ENCODE measurements at places on chromosomes 4 and X.
A peak's percentile ranks its signal among the peaks of the same experiment; 100 is the strongest.

DNA sequence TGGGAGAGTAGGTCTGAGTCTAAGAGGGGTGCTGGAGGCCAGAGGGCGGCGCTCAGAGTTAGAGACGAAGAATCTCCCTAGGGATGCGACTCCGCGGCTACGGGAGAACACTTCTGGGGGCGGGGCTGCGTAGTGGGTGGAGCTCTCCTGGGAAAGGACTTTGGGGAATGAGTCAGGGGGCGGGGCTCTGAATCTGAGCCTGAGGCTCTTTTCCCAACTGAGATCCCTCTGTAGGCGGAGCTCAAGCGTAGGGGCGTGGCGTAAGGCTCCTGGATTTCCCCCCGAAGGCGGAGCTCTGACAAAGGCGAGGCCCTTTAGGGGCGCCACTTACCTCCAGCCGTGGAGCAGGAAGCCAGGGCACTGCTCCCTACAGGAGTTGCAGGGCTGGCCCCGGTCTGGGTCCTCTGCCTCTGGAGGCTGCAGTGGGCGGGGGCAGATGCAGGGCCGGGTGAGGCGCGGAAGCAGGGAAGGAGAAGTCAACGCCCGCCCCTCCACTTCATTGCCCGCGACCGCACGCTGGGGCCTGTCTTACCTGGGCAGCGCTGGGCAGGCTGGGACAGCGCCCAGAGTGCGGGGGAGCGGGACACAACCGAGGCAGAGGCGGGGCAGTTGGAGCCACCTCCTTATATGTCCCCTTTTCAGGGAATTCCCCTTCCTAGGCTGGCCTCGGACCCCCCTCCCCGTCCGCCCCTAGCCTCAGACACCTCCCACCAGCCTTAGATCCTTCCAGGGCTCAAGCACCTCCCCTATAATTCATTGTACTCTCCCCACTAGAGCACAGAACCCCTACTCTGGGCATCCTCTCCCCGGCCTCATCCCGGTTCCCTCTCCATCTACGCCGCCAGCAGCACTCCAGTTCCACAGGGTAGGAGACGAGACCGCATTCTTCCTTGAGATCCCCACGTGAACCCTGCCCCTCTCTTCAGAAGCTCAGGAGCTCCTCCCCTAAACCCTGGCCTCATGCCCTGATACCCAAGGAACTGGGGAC, 1.6 kb downstream of the PRICKLE3 start:
- DNase-seq, result peak; percentile 31

DNA sequence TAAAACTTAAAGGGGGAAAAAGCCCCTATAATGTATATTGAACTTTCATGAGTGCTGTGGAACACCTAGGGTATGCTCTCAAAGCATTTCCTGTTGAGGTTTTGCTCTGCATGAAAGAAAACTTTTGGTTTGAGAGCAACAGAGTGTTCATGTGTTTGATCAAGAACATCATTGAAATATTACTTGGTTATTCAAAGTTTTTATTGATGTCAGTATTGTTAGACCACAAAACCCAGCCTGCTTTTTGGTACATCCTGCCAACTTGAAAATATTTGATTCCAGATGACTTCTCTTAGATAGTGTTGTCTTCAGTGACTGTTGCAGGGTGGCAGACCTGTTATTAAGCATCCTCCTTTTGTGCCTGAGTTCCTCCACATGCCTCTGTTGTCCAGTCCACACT, 68.0 kb downstream of the N4BP2 start:
- no peak for DNase-seq

- DNase-seq, result no peak
Measured at GRCh38 chrX:37912304-37912703, 64.9 kb upstream of the DYNLT3 start.

- DNase-seq, result no peak
Measured at GRCh38 chrX:102067966-102068723, 57.3 kb upstream of the TCEAL2 start.

DNA sequence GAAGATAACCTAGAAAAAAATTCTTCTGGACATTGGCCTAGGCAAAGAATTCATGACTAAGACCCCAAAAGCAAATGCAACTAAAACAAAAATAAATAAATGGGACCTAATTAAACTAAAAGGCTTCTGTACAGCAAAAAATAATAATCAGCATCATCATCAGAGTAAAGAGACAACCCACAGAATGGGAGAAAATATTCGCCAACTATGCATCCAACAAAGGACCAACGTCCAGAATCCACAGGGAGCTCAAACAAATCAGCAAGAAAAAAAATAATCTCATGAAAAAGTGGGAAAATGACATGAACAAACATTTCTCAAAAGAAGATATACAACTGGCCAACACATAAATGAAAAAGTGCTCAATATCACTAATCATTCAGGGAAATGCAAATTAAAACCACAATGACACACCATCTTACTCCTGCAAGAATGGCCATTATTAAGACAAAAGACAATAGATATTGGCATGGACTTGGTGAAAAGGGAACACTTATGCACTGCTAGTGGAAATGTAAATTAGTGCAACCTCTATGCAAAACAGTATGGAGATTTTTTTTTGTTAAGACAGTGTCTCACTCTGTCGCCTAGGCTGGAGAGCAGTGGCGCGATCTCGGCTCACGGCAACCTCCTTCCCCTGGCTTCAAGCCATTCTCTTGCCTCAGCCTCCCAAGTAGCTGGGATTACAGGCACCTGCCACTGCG, 29.9 kb downstream of the ELF2 start:
- DNase-seq, result no peak

- DNase-seq, result no peak
Measured at GRCh38 chr4:159757499-159757898, 654.6 kb downstream of the RAPGEF2 start.

- no peak for DNase-seq
Measured at GRCh38 chrX:63128509-63128908, 222.6 kb downstream of the SPIN4 start.

- DNase-seq, result no peak
Measured at GRCh38 chr4:141131723-141132071, 1.6 kb downstream of the RNF150 start.

GRCh38 chr4:156766846-156767245, 204.8 kb downstream of the PDGFC start:
- no peak for DNase-seq

GRCh38 chrX:136658151-136658550, 10.2 kb downstream of the CD40LG start:
- no peak for DNase-seq

DNA sequence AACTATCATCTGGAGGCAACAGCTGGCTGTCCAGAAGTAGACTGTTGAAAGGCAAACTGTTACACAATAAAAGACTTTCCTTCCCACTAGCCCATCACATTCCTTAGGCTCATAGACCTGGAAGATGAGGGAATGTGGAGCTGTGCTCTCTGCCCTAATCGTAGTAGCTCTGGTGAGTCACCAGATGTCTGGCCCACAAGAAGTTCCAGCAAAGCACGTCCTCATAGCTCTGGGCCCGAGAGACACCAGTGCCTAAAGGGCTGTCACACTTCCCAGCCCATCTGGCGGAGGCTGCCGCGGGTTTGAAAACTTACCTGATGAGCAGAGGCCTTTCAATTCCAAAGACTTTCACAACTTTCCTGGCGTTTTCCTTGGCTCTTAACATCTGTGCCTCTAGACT, 81.7 kb upstream of the STOX2 start:
- DNase-seq, result no peak

- no peak for DNase-seq
Measured at GRCh38 chr4:108834835-108835384, 72.1 kb upstream of the ETNPPL start.

GRCh38 chrX:107805179-107805578, 20.5 kb upstream of the MID2 start:
- DNase-seq, result no peak

DNA sequence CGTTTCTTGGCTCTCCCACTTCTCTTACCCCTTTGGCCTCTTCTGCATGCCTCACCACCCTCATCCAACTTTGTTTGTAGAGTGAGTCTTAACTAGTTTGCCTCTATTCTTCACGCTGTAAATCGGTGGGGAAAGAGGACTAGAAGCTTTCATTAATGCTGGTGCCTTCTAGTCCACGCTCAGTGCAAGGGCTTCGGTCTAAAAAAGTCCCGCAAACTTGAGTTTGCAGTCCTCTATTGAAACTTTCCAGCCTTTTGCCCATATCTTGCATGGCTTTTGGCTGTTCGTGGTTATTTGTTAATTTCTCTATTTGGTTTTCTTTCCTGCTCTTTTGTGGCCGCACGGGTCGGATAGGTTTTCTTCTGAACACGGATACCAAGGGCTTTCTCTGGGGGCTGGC, 868 bp downstream of the DACH2 start:
- DNase-seq, result no peak

DNA sequence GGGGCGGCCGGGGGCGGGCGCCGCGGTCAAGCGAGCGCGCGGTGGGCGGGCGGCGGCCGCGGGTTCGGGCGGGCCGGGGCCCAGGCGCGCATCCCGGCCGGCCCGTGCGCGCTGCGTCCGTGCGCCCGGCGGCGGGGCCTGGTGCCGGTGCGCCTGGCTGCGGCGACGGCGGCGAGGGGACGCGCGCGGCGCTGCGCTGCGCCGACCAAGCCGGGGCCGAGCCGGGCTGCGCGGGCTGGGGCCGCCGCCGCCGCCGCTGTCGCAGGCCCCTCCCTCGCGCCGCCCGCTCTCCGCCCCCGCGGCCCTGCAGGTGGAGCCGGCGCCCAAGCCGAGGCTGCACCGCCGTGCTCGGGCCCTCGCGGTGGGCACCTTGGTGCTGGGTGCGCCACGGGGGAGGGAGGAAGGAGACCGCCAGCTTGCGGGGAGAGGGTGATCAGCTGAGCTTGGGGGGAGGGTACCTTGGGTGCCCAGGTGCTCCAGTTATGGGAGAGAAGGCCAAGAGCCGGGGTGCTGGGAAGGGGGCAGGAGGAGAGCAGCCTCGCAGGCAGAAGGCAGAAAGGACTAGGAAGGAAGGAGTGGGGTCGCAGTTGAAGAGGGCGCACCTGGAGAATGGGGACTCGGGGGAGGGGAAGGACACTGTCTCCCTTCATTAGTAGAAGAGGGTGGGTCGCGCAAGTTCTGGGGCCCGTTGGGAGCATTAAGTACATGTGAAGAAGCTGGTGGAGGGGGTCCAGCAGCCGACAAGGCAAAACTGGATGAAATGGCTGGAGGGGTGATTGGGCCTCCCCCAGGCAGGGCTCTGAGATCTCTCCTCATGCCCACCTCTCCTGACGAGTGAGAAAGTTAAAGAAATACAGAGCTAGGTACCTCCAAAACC, at the start of gene PPP2R2C:
Gene PPP2R2C, minus strand, starts transcription at position 228 of the 877 bp plus-strand sequence. CDS start 385 bp downstream, outside the sequence.
- DNase-seq, result no peak

GRCh38 chr4:13673167-13673566, 45.6 kb upstream of the BOD1L1 start:
- DNase-seq, result no peak

DNA sequence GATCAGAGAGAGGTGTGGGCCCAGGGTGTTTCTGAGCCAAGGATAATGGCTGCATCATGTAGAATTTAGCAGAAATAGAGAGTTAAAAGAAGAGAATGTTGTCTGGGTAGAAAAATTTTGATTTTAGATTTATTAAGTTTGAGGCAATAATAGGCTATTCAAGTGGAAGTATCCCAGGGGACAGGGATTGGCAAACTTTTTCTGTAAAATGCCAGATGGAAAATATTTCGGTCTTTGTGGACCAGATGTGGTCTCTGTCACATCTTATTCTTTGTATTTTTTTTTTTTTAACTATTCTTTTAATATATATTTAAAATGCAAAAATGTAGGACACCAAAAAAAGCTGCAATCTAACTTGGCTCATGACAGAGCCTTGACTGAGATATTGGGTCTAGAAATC, 33.1 kb downstream of the IL15 start:
- DNase-seq, result no peak

- DNase-seq, result no peak
Measured at GRCh38 chrX:151793886-151794285, 59.3 kb downstream of the CNGA2 start.

DNA sequence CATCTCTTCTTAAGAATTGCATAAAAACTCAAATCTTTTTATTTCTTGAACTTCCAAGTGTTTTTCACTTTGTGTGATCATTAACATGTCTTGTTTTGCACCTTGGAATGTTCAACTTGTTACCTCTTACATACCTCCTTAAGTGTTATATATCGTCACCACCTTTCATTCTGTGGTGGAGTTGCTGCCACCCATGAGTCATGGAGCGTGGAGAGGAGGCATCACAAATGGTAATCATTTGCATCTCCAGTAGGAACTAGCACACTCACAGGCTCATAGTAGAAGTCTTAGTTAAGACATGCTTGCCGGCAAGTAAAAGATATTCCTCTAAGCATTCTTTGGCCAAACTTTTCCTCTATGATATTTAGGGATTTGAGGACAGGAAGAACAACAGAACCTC, 67.0 kb upstream of the VCX start:
- DNase-seq, result no peak

GRCh38 chrX:117059848-117060247, 597.1 kb upstream of the CT83 start:
- DNase-seq, result no peak

GRCh38 chr4:57051095-57051494, 59.1 kb downstream of the IGFBP7 start:
- no peak for DNase-seq

GRCh38 chr4:2364654-2365053, 53.8 kb downstream of the ZFYVE28 start:
- peak; percentile 53 for DNase-seq

DNA sequence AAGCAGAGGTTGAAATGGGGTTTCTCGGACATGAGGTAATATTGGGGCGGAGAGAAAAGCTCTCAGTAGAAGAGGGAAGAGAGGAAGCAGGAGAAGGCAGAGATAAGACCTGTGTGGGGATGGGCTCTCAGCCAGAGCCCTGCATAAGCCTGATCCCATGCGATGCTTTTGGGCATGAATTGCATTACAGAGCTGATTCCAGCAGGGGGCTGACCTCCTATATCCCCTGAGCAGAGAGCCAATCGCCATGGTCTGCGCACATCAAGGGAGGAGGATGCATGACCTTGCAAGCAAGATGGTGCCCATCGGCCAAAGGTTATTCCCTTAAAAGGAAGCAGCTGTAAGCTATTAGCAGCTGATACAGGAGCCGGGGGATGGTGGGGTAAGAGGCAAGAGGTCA, 7.6 kb downstream of the ANOS1 start:
- no peak for DNase-seq

GRCh38 chr4:185711726-185712125, 100.3 kb downstream of the SORBS2 start:
- DNase-seq, result no peak

DNA sequence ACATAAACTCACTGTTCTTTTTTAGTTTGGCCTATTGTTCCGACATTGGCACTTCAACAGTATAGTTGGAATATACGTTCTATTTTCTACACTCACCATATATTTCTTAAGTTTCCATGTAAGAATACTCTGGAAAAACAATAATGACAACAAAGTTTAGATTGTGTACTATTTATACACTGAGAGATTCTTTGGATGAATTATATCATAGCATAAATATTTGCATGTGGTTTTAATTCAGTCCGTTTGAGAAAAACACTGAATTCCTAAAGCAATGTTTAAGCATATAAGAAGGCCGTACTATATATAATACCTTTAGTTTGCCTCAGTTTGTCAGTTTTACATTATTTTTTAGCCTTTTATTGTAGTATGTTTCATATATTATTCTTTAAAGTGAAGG, 82.4 kb downstream of the RAP1GDS1 start:
- DNase-seq, result no peak
